ENCODE measurements at places on chromosomes 7 and 10.

DNA sequence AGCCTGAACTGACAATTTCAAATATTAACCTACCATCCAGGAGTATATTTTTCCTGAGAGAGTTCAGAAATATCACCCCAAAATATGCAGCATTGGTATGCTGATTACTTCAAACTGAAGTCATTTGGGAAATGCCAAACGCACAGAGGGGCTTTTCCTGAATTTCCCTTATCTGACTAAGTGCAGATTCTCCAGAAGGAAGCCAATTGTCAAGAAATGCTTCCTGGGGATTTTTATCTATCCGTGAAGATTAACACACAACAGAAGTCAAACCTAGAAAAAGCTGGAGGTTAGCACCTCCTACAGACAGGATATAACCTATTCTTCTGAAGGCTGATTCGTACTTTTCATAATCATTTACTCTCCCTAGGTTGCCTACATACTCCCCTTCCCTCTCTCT, 91.0 kb downstream of the AKR1D1 start:
- no peak for DNase-seq

DNA sequence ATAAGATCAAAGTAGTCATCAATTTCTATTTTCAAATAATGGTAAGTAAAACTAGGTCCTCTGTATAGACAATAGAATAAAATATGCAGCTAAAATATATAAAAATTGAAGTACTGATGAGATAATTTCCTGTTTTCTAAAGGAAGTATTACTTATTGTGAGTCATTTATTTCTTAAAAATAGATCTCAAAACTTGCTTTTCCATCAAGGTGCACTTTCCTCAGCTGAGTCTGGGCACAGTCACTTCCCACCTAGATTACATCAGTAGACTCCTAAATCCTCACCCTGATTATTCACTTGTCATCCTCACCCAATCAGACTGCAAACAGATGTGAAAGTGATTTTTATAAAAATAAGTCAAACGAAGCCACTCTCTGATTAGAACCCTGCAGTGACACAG, 211.5 kb downstream of the POM121L12 start:
- no peak for DNase-seq

- no peak for DNase-seq
Measured at GRCh38 chr7:94453898-94454297, 55.7 kb upstream of the CASD1 start.

DNA sequence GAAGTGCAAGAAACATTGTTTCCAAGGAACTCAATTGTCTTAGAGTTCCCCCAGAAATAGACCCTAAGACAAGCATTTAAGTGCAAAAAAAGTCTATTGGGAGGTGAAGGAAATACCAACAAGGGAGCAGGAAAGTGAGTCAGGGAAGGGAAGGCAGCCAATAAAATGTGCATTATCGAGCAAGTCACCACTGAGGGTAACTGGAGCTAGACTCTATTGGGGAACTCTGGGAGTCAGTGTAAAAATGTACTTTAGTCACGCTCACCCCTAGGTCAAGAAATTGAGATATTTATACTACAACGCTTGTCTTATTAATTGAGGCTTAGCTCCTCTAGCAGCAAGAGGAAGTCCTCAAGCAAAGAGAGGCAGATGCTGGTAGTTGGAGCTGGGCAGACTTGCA, 137.7 kb downstream of the RTKN2 start:
- no peak for DNase-seq

- no peak for DNase-seq
Measured at GRCh38 chr10:57333880-57334279, 933.8 kb downstream of the IPMK start.

GRCh38 chr7:46741938-46742540, 821.0 kb upstream of the IGFBP3 start:
- DNase-seq = no peak

DNA sequence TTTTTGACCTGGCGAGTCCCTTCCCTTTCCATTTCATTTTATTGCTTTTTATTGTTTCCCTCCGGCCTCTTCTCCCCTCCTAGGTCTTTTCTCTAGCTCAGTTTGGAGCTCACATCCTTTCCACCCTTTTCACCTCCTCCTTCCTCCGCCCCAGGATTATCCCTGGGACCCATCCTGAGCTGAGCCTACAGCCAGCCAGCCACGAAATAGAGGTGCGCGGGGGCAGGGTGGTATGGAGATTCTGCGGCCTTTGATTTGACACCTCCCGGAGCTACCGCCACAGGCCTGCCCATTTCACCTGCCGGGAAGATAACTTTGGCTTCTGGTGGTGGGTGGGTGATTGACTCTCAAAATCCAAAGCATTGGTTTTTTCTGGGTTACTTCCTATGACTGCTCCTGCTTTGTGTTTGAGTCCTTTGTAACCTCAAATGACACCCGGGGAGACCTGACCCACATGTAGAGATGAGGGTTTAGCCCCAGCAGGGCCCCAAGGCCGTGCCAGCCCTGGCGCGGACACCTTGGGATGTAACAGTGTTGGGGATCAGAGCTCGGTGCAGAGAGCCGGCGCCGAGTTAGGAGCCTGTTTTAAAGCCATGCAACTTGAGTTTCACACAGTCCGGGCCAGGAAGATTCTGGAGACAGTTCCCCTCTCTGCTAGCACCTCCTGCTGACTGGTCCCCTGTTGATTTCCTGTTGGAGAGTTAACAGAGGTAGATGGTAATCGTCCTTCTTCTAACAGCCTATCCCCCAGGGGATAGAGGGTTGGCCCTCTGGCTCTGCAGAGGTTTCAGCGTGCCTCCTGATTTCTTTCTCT, 1.5 kb downstream of the DUSP5 start:
- peak; percentile 21 for DNase-seq

DNA sequence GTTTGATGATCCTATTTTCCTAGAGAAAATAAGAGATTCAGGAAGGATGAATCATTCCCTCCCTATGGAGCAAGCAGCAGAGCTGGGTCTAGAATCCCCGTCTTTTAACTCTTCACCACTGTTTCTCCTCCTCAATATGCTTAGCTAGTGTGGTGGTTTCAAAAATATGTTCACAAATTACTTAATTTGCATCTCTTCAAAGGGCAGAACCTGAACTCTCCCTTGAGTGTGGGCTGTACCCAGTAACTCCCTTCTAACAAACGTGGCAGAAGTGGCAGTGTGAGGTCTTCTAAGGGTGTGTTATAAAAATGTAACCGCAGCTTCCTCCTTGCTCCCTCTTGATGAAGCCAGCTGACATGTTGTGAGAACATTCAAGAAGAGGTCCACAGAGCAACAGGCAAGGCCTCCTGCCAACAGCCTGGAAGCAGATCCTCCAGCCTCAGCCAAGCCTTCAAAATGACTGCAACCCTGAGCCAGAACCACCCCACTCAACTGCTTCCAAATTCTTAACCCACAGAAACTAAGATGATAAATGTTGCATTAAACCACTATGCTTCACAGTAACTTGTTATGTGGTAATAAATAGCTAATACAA, 36.6 kb downstream of the SRPK2 start:
- DNase-seq = peak; percentile 93

DNA sequence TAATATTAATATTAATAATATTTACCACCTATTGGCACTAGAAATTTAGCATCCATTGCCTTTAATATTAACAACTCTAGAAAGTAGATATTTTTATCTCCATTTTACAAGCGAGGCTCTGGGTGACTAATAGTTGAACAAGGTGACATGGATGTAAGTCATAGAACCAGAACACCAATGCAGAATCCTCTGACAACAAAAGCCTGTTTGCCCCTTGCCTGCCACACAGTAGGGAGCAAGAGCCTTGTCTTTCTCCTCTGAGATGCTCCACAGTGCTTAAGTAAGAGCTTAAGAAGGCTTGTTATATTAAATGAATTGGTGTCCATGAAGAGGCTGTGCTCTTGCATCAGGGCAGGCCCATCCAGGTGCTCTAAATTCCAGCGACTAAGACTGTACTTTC, 51.2 kb upstream of the LBX1 start:
- no peak for DNase-seq

DNA sequence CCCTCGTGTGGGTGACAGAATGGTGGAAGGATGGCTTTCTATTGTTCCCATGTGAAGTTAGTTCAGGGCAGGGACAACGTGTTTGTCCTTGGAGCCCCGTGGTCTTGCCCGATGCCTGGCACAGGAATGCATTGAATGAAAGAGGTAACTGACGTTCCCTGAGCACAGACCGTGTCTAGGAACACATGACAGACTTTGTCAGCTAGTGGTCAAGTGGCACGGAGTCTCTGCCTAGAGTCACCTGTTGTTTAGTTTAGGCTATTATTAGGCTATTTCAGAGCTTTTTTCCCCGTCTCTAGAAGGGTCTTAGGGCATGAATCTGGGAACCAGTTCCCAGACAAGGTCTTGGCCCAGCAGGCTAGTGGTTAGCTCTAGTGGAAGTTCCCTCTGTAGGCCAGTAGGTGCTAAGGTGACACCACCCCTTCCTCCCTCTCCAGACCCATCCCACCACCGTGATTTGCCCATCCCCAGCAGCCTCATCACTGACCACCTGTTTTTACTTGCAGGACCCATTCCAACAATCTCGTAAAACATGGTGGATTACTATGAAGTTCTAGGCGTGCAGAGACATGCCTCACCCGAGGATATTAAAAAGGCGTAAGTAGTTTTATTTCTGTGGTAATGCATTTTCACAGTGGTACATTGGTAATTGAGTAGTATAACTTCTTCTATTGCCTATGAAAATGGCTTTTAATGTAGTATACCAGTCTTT, 21.4 kb downstream of the DNAJB6 start:
- DNase-seq = no peak

GRCh38 chr7:147567043-147567442, 1023.5 kb upstream of the C7orf33 start:
- no peak for DNase-seq

DNA sequence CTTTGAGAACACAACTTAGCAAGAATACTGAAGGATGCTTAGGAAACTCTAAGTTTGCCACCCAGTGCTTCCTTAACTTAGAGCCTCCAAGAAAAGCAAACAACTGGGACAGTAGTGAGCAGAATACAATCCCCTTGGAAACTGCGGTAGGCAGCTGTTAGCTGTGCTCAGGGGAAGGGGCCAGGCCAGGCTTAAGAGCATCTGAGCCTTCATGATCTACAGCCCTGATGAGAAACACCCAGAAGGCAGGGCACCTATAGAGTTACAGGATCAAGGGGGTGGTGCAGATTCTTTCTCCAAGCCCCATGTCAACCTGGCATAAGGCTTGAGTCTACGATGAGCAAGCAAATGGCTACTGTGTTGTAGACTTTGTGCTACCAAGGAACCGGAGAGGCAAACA, 51.4 kb upstream of the DLG5 start:
- DNase-seq = no peak

DNA sequence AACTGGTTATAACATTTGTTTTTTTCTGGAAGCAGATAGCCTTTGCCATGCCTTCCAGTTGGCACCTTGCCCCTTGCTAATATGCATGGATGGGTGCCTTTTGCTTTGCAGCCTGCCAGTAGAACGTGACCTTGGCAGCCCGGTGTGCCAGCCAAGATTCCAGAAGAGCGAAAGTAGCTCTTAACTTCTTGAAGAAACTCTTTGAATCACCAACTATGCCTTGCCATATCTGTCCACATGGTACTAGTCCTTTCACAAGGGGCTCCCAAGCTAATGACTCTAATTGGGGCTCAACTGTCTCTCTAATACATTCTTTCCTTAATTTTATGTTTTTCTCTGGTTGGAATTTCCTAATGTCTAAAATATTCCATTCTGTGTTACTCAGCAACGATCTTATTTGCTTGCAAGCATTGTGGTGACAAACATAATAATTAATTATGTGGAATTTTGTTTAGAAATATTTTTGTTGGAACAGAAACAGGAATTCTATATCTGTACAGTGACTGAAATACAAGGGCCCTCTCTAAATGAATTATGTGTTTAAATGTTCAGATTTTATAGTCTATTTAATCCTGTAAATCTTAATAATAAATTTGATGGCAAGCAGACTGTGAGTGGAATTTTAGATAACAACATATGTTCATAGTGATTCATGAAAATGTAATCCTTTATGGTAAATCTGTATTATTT, 45.8 kb downstream of the HDAC9 start:
- DNase-seq = no peak

- DNase-seq = no peak
Measured at GRCh38 chr7:106224797-106225196, 60.0 kb downstream of the NAMPT start.

- no peak for DNase-seq
Measured at GRCh38 chr7:93226310-93226709, at the start of gene HEPACAM2. TSS of gene HEPACAM2 (minus strand) at chr7:93226469.

- DNase-seq = no peak
Measured at GRCh38 chr10:81944609-81945008, 69.6 kb downstream of the NRG3 start.

- DNase-seq = peak; percentile 82
Measured at GRCh38 chr10:102410429-102411073, 8.0 kb downstream of the PSD start.

Measured in CD4-positive, alpha-beta T cell (primary cell).